ENCODE measurements at places on chromosomes 5 and 9.

- no peak for DNase-seq
These were observed 68.8 kb downstream of the NTRK2 start for GRCh38 chr9:84738353-84738752.

DNA sequence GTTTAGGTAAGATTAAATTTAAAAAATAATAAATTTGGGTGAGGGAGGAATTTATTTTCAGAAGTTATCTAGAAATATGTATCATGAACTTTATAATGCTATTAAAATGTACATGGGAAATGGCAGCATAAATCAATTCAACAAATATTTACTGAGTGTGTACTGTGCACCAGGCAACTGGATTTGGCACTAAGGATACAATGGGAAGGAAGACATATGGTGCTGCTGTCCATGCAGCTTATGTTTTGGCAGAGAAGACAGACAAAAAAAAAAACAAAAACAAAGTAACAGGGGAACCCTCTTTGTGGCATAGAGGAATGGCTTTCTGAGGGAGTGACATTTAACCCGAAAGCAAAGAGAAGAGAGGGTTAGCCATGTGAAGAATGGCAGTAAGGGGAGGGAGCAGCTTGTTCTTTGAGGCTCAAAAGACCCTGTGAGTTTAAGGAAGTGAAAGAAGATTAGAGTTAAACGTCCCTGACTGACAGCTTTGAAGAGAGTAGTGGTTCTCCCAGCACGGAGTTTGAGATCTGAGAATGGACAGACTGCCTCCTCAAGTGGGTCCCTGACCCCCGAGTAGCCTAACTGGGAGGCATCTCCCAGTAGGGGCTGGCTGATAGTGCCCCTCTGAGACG, 23.9 kb downstream of the CNTRL start:
- no peak for DNase-seq

- DNase-seq = no peak
These were observed 8.1 kb downstream of the PRDM12 start for GRCh38 chr9:130672466-130672865.

GRCh38 chr5:56761151-56761885, 54.0 kb upstream of the MAP3K1 start:
- DNase-seq = no peak

DNA sequence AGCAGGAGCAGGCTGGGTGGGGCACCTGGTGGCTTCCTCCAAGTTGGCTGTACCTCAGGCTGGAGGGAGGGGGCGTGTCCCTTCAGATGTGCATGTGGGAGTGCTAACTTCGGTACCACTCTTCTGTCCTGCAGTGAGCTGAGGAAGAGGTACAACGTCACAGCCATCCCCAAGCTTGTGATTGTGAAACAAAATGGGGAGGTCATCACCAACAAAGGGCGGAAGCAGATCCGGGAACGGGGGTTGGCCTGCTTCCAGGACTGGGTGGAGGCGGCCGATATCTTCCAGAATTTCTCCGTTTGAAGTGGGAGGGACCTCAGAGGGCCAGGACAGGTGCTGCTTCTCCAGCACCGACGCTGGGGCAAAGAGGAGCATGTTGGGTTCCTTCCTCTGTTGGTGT, 9.3 kb downstream of the NXNL2 start:
- DNase-seq = no peak

- DNase-seq = no peak
These were observed 6.5 kb downstream of the QRFP start for GRCh38 chr9:130890124-130890523.

DNA sequence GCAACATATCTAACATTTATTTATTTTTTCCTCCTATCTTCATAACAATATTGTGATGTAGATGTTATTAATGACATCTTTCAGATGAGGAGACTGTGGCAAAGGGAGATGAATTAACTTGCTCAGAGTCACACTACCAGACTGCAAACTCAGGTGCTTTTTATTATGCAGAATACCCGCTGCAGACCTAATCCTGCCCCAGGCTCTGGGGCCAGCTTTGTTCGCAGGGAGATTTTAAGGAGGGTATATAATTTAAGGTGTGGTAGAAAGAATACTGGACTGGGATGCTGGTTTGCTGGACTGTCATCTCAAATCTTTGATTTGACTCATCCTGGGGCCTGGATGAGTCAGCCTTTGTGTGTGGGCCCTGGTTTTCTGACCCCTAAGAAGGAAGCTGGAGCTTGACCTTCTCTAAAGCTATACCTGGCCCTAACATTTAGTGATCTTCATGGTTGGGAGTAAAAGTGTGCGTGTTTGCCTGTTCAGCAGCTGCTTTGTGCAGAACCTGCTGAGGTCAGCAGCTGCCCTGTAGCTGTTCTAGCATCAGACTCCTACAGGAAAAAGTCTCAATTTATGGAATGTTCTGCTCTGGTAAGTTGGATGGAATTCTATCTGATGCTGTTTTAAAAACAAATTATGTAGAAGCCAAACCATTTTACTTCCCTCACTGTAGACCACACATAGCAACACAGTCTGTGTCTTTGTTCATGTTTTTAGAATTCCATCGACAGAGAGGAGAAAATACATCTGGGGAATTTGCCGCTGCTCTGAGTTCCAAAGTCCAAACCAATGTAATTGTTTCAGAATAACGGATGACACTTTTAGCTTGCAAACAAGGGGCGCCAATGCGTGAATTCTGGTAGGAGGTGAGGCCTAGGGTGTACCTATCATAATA, 4.5 kb downstream of the SLC36A1 start:
- DNase-seq = no peak

DNA sequence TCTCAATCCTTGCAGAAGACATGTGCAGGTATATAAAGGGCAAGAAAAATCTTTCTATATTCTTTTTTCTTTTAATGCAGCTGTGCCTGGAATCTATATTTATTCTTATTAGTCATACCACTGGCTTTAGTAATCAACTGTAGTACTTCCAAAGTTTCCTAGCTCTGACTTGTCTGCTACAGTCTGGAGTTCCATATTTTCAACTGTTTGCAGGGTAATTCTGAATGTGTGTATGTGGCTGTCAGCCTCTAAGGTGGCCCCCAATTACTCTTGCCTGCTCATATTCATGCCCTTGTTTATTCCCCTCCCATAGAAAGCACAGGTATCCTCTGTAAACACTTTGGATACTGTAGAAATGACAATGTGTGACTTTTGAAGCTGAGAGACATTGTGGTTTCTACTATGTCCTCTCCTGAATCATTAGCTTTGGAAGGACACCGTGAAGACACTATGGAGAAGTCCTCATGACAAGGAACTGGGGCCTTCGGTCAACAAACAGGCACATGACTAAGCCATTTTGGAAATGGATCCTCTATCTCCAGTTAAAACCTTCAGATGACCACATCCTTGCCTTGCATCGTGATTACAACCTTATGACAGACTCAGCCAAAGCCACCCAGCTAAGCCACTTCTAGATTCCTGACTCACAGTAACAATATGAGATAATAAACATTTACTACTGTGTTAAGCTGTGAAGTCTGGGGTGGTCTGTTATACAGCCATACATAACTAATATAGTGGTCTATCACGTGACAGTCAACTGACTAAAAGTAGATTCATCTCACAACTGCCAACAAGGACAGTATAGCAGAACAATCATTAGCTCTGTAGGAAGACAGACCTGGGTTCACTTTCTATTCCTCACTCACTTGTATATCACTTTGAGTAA, 49.5 kb upstream of the SUSD1 start:
- DNase-seq = no peak

GRCh38 chr5:109700516-109701153, 10.9 kb downstream of the MAN2A1 start:
- DNase-seq = no peak

- DNase-seq = no peak
These were observed 29.9 kb downstream of the GLT6D1 start for GRCh38 chr9:135609366-135609955.

GRCh38 chr5:19855031-19855430, 133.0 kb downstream of the CDH18 start:
- DNase-seq = no peak

GRCh38 chr5:65927503-65928321, 1.3 kb downstream of the ERBIN start:
- no peak for DNase-seq

- no peak for DNase-seq
These were observed 57.9 kb downstream of the RNF130 start for GRCh38 chr5:180013678-180014077.

DNA sequence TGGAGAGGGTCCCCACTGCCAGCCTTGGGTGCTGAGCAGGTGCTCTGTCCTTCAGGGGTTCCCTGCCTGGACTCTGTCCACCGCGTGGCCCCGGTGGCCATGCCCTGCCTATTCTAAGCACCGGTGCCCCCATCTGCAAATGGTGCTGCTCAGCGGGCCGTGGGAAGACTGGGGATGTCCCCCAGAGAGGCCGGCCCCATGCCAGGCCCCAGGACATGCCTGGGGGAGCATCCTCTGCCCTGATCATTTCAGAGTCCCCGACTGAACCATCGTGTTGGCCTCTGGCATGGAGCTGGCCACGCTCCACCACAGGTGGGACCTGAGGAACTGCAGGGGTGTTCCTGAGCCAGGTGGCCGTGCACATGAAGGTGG, 64.7 kb downstream of the RXRA start:
- no peak for DNase-seq

DNA sequence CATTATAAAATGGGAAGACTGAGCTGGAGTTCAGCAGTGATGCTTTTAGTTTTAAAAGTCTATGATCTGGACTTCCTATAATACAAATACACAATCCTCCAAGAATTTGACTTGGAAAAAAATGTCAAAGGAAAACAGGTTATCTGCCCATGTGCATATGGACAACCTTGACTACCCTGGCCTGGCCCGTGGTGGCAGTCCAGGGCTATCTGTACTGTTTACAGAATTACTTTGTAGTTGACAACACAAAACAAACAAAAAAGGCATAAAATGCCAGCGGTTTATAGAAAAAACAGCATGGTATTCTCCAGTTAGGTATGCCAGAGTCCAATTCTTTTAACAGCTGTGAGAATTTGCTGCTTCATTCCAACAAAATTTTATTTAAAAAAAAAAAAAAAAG, 17.3 kb downstream of the MOCS2 start:
- DNase-seq = no peak

GRCh38 chr9:105319202-105319813, 74.9 kb downstream of the SLC44A1 start:
- DNase-seq = no peak

GRCh38 chr5:149041242-149041641, 21.6 kb downstream of the SH3TC2 start:
- DNase-seq = no peak

DNA sequence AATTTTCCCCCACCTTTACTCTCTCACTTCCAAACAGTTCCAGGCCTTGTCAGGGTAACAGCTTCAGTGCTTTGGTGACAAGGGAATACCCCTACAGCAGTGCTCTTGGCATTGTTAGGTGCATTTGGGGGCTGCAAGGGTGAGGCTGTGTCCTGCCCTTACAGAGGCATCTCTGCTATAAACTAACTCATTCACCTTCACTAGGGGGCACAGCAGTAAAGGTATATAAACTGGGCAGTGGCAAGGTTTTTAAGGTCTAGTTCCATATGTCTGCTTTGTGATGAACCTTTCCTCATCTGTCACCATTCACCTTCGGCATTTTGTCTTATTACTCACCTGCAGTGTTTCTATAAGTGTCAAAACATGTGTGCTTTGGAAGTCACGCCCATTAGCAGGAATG, 79.1 kb upstream of the GPR151 start:
- no peak for DNase-seq

DNA sequence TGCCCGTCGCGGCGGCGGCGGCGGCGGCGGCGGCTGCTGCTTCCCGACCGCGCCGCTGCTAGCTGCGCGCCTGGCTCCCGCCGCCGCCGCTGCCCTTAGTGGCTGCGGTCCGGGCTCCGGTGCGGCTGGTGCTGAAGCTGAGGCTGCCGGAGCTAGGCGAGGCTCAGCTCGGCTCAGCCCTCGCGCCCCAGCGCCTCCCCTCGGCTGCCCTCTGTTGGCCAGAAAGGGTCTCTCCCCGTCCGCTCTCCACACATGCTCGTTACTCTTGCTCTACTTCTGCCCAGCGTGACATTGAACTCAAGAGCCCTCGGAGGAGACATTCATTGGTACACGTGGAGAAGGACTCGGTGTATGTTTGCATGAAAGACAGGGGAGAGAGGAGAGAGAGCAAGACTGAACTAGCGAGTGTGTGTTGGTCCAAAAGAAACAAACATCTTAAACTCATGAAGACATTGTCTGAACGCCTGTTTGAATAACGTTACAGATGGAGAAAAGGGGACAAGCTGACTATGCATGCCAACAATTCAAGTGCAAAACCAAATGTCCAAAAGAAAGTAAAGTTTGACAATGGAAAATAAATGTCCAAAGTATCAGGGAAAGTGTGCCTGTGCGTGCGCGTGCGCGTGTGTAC, at the start of gene HCN1:
HCN1 (minus strand) TSS at position 175 of the 631 bp plus-strand sequence.
- DNase-seq = peak; percentile 65
